AG08396 (cell line): ENCODE measurements at places on chromosomes 3 and 15.

DNA sequence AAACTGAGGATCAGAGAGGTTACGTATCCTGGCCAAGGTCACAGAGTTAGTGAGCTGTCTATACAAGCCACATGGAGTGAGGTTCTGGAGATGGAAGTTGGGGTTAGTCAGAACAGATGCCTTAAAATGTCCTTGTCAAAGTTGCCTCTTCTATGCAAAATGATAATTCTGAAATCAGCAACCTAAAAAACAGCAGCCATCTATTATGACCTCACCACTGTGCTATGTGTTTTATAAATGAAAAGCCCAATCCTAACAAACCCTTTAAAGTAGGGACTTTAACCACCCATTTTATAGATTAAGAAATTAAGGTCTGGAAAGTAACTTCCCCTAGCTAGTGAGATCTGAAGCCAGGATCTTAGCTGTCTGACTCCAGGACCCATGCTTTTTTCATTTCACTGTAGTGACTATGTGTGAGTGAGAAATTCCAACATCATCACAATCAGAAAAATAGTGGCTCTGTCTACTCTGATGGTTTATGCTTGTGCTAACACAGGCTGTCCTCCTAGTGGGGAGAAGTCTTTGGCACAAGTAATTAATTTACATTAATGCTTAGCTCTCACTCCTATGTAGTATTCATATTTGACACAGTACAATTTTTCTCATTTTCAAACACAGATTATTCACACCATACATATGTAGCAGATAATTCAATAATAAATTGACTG, 143.6 kb downstream of the ANO10 start:
- peak; percentile 13 for DNase-seq

DNA sequence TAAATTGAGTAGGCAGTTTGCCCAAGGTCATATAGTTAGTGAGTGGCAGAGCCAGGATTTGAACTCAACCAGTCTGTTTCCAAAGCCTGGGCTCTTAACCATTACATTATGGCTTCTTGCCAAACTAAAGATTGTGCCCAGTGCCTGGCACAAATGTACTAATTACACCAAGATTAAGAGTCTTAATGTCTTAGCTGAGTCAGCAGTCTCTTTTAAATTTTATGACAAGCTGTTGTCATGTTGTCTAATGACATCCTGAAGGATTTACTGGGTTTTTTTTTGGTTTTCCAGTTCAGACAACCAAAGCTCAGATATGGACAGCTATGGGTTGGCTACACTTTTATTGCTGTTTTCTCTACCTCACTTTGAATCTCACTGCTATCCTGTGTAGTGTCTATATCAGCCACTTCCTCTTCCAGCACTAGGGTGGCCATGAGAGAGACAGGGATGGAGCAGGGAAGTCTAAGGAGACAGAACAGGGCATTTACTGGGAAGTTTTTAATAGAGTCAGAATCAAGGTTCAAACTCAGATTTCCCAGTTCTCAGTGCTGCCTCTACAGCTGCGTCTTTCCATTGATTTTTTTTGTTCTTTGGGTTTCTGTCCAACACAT, 10.5 kb downstream of the FBXL2 start:
- DNase-seq: no peak

DNA sequence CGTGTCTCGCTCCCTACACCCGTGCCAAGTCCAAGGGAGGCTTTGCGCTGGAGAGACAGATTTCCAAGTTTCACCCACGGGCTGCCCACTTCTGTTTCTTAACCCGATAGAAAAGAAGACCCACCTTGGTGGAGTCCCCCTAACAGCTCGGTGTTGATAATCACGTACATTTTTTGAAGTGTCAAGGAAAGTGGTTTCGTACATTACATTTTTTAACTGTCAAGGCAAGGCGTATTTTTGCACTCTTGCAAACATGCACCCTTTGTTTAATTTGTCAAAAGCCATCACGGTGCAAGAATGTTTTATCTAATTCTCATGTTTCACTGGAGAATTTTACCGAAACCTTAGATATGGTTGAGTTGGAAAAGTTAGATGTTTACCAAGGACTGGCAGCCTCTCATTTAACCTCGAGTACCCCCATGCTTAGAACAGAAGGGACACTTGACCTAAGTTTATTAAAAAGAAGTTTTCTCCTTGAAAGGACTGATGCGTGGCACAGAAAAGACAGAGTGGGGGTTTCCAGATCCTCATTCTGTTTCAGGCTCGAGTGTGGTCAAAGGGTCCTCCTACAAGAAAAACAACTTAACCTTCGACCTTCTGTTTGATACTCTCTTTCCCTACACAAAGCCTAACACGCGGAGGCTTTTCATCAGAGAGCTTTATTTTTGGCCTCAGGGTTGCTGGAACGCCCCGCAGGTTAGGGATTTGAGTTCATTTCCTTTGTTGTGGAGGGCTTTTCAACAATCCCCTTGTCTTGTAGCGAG, 882 bp downstream of the GXYLT2 start:
- no peak for DNase-seq

- no peak for DNase-seq
Observed at GRCh38 chr15:39997031-39997430, 42.0 kb downstream of the SRP14 start.

DNA sequence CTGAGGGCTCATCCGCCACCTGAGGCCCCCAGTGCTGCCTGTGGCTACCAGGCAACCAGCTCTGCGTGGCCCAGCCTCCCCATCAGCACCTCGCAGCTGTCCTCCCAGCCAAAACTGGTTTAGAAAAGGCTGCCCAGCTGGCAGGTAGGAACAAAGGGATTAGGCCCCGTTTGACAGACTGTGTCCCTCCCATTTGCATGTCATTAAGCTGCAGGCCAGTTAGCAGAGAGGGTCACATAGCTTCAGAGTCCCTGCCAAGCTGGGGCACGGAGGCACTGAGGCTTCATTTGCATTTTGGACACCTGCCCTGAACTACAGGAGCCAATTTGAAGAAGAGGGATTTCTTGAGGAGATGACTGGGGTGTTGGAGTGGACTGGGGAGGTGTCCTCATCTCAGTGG, 177.9 kb downstream of the TLE3 start:
- DNase-seq: no peak

- no peak for DNase-seq
Observed at GRCh38 chr3:125186800-125187598, 25.5 kb downstream of the SLC12A8 start.

DNA sequence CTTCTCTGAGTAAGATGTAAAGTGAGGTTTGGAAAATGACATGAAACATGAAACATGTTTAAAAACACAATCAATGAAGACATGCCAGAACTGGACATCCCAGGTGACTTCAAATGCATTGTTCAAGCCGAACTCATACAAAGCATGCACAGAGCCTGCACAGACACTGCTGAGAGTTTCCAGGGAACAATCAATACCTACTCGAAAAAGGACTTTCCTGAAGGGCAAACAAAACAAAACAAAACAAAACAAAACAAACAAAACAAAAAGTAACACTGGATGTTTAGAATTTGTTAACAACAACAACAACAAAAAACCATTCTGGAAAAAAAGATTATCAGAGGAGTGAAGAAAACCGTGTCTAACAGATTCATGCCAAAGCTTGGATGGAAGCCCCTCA, 10.5 kb upstream of the TM4SF19 start:
- no peak for DNase-seq

DNA sequence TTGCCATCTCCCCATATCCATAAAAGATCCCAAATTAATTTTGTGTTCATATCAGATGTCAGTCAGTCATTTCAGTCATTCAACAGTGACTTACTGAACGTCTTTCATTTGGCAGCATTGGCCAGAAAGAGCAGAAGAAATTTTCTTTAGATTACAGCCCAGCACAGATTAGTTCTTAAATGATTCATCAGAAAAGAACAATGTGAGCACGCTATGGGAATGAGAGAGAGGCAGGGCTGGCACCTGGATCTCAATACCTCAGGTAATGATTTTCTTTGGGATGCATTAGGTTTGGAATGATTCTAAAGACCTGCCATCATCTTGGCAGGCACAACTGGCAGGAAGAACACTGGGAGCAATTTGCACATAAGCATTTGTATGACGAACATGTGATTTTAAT, 41.6 kb downstream of the FBN1 start:
- no peak for DNase-seq

DNA sequence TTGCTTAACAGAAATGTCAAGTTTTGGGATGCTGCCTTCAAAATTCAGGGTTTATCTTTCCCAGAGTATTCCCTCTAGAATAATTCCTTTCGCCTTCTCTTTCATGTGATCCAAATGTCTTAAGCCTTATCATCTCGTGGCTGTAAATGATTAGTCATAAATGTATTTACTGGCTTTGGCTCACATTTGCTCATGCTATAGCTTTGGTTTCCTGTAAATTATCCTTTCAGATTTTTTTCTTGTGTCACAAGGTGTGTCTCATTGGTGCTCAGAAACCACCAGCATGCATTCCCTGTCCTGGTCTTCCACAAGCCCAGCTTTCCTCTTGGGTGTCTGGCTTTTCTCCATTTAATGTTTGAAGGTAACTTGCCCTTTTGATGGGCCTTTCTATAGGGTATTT, 692.7 kb upstream of the ALCAM start:
- DNase-seq: no peak

- DNase-seq: no peak
Observed at GRCh38 chr3:136197159-136197793, 1.1 kb upstream of the MSL2 start.

DNA sequence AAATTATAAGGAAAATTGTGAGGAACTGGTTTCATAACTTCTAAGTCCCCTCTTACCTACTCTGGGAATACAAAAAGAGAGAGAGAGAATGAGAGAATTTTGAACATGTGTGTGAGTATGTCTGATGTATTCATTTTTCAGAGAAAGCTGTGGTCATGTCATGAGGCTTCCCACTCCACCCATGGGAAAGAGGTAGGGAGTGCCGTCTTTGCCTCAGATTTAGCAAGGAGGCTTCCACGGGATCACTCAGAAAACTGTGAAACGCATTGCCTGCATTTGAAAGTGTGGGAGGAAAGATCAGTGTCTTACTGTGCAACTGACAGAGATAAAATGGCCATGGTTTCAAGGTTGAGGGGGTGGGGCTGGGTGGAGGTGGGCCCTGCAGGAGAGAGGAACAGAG, 331.5 kb upstream of the CTNNB1 start:
- DNase-seq: no peak

- DNase-seq: no peak
Observed at GRCh38 chr3:107959550-107960154, 131.2 kb downstream of the CD47 start.

DNA sequence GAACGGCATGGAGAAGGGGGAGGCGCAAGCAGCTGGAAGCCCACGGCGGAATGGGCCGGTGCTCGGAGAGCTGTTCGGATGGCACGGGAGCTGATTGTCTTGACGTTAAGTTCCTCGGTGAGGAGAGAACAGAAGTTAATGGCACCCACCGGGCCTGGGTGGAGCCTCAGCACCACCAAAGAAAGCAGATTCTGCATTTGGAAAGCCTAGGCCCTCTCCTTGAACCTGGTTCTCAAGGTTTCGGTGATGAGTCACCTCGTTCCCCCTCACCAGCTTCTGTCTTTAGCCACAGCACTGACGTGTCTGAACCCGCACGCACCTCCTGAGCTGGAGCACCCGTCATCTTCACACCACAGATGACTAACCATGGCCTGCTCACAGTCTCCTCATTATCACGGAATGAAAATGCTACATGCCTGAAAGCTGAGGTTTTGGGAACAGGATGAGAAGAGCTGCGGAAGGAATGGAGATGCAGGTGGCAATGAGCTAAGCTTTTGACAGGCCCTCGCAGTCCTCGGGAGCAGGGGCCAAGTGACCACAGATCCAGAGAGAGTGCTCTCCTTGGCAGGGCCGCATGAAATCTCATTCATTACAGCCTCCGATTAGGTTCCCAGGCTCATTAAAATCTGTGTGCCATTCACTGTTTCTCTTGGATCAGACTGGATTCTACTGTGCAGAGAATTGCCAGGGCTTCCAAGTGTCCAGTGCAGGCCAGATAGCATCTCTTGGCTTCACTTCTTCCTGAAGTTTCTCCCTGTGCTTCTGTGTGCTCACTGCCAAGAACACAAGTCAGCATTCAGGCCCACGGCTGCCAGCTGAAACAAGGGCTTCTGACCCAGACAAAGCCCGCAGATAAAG, 96.3 kb upstream of the DLG1 start:
- DNase-seq: peak; percentile 90

- no peak for DNase-seq
Observed at GRCh38 chr3:15942462-15942861, 144.7 kb upstream of the ANKRD28 start.
